Renal pelvis (tissue), 12 donors: ENCODE measurements at places on chromosomes 3 and 15. TPM values are rescaled to one million over a fixed set of nuclear protein-coding genes. Genes with fewer than 3 reads are reported as not detected.

AVEN gene
- 14.4 TPM for polyA plus RNA-seq

PLCH1 gene
- 12.0 TPM for polyA plus RNA-seq

CPB1 gene
- 0.95 TPM for polyA plus RNA-seq

C2CD4A gene
- 0.40 TPM for polyA plus RNA-seq

ZNF620 gene
- polyA plus RNA-seq: 9.2 TPM

FBXW12 gene
- polyA plus RNA-seq: 0.34 TPM

CCR2 gene
- 1.9 TPM for polyA plus RNA-seq

DNA sequence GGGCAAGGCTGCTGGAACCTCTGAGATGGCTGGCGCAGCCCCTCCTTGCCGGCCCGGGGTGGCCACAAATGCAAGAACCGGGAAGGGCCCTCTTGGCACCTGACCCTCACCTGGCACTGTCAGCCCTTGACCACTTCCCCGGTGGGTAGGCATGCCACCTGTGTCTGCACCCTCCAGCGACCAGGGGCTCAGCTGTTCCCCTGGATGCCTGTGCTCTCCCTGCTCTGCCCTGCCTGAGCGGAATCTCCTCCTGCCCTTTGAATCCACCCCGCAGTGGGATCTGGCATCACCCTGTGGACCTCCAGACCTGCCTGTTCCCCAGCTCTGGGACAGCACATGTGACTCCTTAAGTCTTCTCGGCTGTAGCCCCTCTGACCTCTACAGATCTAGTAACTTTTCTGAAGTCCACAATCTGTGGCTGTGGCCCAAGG lies 26.1 kb upstream of the FGD5 start:
- no peak for DNase-seq

DNA sequence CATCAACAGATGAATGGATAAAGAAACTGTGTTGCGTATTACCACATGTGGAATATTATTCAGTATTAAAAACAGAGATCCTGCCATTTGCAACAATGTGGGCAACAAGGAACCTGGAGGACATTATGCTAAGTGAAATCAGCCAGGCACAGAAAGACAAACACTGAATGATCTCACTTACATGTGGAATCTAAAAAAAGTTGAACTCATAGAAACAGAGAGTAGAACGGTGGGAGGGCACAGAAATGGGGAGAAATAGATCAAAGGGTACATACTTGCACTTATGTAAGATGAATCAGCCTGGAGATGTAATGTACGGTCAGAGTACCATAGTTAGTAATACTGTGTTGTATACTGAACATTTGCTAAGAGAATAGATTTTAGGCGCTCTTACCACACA lies 29.8 kb upstream of the MUC13 start:
- no peak for DNase-seq

DNA sequence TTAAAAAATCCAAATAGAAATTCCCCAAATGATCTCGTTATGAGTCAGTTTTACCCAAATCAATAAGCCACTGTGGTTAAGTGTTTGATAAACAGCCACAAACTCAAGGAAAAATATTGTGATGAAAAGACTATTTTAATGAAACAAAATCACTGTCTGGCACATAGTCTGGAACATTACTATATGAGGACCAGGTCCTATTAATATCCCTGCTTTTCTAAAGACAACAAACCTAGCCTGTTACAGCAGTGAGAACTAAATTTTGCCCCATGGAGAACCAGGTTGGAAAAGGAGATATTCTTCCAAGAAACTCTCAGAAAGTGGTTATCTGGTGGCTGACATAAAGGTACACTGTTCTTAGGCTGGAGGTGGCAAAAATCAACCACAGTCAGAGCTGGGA lies 27.7 kb upstream of the ZNF385D start:
- DNase-seq: no peak

DNA sequence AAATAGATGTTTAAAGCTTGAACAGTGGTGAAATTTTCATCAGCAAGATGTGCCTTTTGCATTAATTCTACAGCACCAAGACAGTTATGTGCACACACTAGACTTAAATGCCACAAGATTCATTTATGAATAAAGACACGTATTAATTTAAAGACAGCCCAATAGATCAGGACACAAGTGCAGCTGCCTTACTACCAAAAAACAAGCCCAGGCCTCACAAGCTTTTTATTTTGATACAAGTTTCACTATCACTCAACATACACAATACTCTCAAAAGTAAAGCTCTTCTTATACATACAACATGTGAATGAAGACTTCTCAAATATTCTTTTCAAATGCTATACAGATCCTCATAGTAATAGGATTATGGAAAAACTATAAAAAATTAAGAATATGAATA lies 2.4 kb downstream of the ACAP2 start:
- no peak for DNase-seq

DNA sequence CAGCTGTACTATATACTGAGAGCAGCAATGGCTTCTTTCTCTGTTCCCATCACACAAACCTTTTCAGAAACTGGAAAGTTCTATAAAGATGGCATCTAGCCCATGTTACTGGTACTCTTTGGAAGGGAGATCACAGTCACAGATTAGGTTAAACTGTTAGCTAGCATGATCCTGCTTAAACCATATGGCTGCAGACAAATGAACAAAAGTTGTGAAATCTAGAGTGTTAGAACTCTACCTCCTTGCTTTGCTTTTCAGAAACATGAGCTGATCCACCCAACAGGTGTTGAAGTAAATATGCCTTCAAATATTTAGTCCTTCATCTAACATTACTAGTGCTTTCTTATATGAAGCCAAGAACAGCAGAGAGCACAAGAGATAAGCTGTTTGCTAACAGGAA lies 102.6 kb downstream of the SNRK start:
- no peak for DNase-seq

DNA sequence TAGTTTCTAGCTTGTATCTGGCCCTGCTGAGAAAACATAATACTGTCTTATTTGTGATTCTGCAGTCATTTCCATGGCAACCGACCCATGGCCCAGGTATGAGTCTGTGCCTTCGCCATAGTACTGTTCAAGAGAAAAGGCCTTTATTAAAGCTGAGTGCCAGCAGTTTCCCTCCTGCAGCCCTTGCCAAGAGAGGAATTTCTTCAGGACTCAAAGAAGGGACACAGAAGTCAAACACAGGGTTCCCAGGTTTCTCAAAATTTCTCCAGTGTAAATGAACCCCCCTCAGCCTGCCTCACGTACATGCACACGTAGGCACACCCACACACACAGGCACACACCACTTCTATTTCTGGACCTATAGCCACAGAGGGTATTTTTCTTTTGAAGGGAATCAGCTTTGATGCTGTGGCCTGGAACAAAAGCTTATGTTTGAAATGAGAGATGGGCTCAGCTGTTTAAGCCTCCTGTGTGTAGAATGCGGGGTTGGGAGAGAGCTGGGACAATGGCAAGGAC lies 269.2 kb downstream of the PDCD6IP start:
- peak; percentile 23 for DNase-seq

- DNase-seq: no peak
Observed at GRCh38 chr3:15151166-15151565, 52.2 kb upstream of the RBSN start.

GRCh38 chr3:38725726-38726419 lies 76.4 kb upstream of the SCN5A start:
- no peak for DNase-seq

DNA sequence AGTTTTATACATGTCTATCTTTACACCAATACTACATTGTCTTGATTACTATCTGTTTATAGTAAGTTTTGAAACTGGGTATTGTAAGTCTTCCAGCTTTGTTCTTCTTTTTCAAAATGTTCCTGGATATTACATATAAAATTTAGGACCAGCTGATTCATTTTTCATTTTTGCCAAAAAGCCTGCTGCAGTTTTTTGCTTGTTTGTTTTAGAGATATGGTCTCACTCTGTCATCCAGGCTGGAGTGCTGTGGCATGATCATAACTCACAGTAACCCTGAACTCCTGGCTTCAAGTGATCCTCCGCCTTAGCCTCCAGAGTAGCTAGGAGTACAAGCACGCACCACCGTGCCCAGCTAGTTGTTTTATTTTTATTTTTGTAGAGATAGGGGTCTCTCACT lies 20.4 kb upstream of the AP4E1 start:
- no peak for DNase-seq

DNA sequence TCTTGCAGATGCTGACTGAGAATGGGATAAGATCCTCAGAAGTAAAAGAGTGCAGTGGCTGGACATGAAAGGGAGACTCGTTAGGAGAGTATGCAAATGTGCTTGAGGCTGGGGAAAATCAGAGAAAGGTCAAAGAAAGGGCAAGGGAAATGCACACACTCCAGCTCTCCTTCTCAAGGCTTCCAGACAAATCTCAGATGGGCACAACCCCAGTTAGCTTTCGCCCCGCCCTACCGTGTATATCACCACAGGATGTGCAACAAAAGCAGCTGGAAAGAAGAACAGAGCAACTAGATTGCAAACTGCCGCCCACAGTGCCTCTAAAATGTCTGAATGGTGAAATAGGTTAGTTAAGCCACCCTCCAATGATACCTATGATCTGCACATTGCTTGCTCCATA lies 63.9 kb downstream of the CERS3 start:
- DNase-seq: no peak

GRCh38 chr3:30428251-30428650 lies 178.2 kb upstream of the TGFBR2 start:
- DNase-seq: no peak

DNA sequence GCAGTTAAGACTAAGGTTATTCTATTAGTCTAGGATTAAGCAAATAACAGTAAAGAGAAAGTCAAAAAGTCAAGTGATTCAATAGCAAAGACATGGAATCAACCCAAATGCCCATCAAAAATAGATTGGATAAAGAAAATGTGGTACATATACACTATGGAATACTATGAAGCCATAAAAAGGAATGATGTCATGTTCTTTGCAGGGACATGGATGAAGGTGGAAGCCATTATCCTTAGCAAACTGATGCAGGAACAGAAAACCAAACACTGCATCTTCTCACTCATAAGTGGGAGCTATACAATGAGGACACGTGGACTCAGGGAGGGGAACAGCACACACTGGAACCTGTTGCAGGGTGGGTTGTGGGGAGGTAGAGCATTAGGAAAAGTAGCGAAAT lies 29.0 kb downstream of the UNC13C start:
- DNase-seq: no peak

DNA sequence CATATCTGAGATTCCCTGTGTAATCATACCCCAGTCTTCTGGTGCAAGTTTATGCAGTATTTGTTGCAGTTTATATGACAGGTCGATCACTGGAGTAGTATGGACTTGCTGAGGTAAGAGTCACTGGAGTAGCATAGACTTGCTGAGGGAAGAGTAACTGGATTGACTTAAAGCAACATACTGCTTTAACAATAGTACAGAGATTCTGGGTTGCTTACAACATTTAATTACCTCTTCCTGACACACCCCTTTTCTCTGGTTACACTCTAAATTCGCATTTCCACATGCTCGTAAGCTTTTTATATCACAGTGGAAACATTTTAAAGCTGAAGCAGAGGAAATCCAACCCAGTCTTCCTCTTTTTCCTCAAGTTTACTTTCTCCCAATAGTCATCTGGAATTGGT lies 11.8 kb downstream of the AAGAB start:
- no peak for DNase-seq

DNA sequence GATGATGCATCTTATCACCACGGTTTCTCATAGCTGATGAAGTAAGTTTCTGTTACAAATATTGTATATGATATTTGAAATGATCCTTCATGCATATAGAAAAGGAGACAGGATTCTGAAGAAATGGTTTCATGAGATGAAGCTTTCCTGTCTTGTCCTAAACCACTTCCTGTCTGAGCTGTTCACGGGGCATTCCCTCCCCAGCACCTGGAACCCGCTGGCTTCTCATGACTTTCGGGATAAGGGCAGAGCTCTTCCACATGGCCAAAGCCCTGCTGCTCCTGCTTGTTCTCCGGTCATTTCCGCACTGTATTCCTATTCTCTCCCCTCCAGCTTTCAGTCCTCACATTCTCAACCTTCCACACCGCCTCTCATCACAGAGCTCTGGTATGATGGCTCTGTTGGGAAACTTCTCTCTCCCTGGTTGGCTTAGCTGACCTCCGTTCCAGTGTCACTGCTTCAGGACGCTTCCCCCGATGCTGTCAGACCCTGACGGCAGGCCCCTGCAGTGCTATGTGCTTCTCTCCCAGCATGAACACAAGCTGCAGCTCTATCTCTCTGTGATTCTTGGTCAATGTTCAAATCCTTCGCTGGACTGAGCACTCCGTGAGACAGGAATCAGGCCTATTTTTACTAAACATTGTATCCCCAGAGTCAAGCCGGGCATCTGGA lies 86.9 kb upstream of the HERC1 start:
- DNase-seq: peak; percentile 47

DNA sequence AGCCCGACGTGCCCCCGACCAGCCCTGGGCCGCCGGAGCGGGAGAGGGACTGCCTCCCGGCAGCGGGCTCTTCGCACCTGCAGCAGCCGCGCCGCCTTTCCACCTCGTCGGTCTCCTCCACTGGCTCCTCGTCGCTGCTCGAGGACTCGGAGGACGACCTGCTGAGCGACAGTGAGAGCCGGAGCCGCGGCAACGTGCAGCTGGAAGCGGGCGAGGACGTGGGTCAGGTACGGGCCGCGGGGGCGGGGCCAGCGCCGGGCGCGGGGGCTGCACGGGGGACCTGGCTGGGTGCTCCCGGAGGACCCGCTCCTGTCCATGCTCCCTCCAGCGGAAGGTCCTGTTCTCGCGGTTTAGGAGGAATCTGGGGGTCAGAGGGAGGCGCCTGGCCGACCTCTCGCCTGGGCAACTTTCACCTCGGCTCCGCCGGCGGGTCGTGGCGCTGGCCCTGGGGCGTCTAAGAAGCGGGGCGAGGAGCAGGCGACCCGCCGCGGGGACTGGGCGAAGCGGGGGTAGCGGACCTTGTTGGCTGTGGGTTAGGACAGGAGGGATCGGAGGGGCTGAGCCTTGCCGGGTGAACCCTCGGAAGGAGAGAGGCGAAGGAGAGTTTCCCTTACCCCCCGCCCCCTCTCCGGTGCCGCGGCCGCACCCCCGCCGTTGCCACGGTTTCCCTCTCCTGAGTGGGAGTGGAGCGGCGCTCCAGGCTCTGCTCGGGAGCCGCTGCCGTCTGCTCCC lies 682 bp downstream of the ITPKA start:
- no peak for DNase-seq

GRCh38 chr3:25427563-25427941 lies 511 bp upstream of the RARB start:
- no peak for DNase-seq

- no peak for DNase-seq
Observed at GRCh38 chr15:63010920-63011693, 31.4 kb upstream of the TPM1 start.

DNA sequence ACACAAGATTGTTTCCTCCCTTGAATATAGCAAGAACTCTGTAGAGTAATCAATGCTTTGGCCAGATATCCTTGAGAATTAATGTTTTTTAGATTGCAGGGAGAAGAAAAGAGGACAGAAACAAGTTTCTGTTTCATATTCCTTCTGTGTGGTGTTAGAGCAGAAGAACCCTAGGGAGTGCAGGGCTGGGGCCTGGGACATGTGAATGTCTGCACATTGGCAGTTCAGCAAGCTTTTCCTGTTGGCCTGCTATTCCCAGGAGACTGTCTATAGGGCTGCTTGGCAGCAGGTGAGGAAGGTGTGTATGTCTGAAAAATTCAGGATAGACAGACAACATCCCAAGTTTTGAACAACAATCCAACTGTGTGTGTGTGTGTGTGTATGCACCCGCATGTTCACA lies 13.6 kb upstream of the CNBP start:
- no peak for DNase-seq
